Activated CD8-positive, alpha-beta memory T cell treated with anti-CD3 and anti-CD28 coated beads for 1 hour (primary cell): ENCODE measurements at places on chromosomes 7 and 10.

DNA sequence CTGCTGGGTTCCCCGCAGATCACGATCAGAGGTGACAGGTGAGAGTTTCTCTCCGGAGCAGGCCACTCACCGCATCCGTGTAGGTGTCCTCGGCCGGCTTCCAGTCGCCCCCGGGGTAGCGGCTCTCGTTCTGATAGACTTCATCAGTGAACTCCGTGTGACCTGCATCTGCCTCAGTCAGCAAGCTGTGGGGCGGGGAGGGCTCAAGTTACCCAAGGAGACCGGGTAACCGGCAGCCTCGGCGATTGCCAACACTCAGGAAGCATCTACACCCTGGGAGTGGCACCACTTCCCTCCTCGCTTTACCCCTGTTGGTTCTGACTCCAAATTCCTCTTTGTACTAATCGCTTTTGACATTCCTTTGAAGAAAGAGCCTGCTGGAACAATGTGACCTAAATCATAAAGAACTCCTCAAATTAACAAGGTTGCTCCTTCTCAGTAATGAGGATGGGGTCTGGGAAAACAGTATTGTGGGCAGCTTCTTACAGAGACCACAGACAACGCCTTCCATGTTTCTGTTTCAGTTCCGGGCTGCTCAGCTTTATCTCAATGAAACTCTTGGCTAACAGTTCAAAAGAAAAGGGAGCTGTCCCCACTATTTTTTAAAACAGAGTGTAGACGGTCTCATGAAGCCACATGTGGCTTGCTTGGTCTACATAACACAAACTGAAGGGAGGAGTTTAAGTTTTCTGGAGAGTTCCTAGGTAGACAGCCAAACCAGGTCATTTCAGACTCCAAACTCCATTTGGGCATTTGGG is 118.1 kb downstream of the MYOF start:
- no peak for DNase-seq

GRCh38 chr10:43688348-43688892 is 39.7 kb upstream of the ZNF32 start:
- DNase-seq, result no peak

DNA sequence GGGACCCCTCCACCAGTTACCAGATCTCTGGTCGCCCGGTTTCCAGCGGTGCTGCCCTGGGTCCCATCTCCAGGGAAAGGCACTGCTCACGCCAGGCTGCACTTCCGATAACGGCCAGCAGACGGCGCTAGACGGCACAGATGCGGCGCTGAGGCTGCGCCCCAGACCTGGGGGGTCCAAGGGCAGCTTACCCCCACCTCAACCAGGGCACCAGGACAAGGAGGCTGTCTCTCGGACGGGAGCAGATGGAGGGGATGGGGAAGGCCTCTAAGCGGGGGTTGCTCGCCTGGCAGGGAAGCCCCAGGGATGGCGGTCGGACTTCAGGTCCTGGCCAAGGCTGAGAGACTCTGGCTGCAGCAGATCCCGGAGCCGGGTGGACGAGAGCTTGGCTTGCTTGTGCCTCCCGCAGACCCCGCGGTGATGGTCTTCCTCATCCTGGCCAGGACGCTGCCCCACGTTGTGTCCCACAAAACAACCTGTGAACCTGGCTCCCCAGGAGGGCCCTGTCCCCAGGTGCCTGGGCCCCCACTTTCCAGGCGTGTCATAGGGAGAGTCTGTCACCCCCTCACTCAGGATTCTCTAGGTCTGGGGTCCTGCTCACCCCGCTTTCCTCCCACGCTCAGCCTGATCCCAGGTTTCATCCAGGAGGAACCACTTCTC is 23.9 kb upstream of the ZNF716 start:
- no peak for DNase-seq

- no peak for DNase-seq
These were observed 195.4 kb downstream of the SKIDA1 start for GRCh38 chr10:21329995-21330627.

DNA sequence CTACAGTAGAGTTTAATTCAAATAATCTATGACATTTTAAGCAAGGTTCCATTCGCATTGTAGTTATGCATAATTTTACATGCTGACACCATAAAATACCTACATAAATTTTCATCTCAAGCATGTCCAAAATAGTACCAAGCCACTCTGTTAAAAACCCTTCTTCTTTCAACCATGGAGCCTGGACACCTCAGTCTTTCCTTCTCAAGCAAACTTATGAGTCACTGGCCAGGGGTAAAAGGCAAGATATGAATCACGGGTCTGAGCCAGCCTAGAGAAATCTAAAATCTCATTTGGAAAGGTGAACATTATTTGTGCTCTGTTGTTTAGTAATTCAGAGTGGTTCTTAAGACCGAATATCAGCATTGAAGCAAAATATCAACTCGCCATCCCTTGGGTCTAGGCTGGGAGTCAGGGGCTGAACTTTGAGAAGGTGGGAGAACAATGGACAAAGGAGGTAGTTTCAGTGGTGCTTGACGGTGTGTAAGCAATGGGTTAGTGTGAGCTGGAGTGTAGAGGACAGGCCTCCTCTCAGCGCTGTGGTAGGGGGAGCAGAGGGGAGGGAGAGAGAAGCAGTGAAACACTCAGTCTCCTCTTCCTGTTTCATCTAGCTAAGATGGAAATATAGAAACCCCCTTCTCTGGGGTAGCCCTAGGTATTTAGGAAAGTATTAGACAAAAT is 19.1 kb upstream of the GPAM start:
- DNase-seq, result no peak
